ENCODE measurements at places on chromosomes 1 and 21. TPM values are rescaled to one million over a fixed set of nuclear protein-coding genes. Genes with fewer than 3 reads are reported as not detected.

- DNase-seq = peak; percentile 1
Observed at GRCh38 chr1:215710036-215710898, 143.2 kb downstream of the KCTD3 start.

GRCh38 chr1:204294357-204294756 lies 65.4 kb downstream of the PLEKHA6 start:
- peak; percentile 78 for DNase-seq

DNA sequence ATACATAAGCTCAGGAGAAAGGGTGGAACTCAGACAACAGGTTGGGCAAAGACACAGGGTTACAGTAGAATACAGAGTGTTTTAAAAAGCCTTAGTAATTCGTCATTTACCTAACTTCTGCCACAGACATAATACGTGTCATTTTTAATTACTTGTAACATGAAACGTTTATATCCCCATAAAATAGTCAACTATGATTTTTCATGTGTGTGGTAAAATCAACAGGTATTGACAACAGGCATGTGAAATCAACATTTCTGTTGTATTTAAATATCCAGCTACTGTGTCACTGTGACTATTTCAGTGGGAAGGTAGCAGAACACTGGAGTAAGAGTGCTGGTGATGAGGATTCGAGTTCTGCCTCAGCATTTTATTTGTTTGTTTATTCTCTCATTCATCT lies 5.7 kb downstream of the FAM163A start:
- DNase-seq = no peak

GRCh38 chr1:100358210-100358609 lies 5.9 kb downstream of the CDC14A start:
- no peak for DNase-seq

DNA sequence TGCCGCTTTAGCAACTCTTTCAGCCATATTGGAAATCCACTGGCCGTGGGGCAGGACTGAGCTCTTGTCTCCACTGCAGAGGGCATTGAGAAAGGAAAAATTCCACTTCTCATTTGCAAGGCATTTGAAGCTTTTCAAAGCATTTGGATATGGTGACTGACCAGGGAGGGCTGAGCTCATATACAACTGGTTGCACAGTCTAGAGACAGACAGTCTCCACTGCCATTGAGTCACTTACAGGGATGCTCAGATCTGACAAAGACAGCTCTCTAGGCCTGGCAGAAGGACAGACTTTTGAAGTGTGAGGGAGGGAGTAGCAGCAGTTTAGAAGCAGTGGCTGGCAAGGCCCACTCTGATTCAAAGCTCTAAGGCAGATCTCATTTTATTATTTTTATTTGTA lies 24.2 kb downstream of the NCF2 start:
- no peak for DNase-seq

GRCh38 chr1:23537296-23537973 lies 6.4 kb upstream of the E2F2 start:
- DNase-seq = no peak

- no peak for DNase-seq
Observed at GRCh38 chr1:118659646-118660045, 328.5 kb downstream of the TBX15 start.

- no peak for DNase-seq
Observed at GRCh38 chr1:156124557-156125483, 10.3 kb downstream of the LMNA start.

DNA sequence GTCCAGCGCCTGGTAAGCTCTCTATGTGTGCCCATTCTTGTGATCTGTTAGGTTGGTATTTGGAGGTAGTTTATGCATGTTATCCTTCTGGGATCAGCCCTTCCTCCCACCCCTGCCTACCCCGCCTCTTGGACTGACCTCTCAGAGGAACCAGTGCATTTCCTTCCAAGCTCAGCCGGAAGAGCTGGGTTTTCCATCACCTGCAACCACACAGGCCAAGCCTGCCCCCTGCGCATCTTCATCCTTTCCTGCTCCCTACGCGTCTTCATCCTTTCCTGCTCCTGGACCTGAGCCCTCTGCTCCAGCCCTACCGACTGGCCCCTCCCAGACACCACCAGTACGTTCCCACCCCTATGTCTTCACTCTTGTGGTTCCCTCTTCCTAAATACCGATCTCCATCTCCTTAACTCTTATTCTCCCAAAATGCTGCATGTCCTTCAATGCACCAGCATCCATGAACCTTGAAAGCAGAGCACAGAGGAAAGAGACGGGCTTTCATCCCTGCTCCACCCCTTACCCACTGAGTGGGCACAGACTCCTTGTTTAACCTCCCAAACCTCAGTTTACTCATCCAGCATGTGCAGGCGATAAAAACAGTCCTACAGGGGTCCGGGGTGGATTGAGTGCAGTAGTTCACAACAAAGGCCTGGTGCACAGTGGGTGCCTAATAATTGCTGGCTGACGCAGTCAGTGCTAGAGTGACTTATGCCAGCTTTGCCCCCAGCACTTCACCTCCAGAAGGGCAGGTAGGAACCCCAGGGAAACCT lies 526.3 kb downstream of the MATN1 start:
- DNase-seq = no peak

DNA sequence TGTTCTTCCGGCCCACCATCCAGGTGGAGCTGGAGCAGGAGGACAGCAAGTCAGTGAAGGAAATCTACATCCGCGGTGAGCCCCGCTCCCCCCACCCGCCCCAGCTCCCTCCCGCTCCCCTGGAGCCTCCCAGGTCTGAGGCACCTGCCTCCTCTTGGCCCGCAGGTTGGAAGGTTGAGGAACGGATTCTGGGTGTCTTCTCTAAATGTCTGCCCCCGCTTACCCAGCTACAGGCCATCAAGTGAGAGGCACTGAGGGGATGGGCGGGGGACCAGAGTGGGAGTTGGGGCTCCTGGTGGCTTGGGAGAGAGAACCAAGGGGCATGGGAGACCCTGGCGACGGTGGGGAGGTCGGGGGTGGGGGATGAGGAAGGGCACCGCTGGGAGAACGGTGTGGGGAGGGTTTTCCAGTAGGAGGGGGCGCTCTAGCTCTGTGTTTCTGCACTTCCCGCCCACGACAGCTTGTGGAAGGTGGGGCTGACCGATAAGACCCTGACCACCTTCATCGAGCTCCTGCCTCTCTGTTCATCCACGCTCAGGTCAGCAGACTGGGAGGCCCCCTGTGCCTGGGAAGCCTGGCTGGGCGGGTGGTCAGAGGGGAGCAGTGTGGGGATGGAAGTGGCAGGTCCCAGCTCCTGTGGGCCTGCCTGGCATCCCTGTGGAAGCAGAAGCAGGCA lies 4.2 kb downstream of the LRRC71 start:
- DNase-seq = no peak

GRCh38 chr1:61873581-61873980 lies 131.3 kb downstream of the PATJ start:
- DNase-seq = no peak

GRCh38 chr21:34262469-34262845 lies 101.3 kb upstream of the KCNE2 start:
- peak; percentile 61 for DNase-seq

- DNase-seq = no peak
Observed at GRCh38 chr1:63603810-63604209, 10.6 kb downstream of the PGM1 start.

DNA sequence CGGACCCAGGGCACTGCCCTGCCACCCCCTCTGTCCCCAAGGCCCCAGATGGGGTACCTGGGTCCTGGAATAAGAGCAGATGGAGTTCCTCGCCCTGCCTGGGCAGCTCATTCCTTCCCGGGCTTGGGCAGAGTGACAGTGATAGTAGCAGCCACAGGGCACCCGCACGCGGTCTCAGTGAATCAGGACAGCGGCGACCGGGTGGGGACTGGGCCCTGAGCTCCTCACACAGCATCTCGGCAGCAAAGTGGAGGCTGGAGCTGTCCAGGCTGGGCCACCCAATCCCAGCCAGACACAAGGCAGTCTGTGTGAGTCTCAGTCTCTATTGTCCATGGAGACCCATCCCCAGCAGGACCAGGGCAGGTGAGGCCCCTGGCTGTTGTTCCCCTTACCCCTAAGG lies 37.4 kb upstream of the CCDC27 start:
- DNase-seq = no peak

DNA sequence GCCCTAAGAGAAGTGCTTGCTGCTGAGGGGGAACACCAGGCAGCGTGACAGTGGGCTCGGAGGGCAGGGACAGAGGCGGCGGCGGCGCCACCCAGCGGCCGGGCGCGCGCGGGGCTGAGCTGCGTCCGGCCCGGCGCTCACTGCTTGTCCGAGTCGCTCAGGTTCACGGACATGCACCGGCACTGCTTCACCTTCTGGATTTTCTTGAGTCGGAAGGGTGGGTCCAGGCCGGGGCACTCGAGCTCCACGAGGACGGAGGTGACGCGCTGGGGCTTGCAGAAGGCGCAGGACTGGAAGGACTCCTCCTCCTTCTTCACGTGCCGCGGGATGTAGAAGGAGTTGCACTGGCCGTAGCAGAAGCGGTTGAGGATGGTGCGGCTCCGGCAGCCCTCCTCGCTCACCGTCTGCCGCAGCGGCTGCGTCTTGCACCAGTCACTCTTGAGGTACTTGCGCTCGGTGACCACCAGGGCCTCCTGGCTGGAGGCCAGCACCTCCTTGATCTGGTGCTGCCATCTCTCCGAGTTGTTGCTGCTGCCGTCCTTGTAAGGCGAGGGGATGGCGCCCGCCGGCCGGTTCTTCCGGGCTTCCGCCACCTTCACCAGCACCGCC lies 119.0 kb downstream of the GREM2 start:
- peak; percentile 74 for DNase-seq

- DNase-seq = peak; percentile 90
Observed at GRCh38 chr1:7643530-7643929, 127.6 kb upstream of the VAMP3 start.

DNA sequence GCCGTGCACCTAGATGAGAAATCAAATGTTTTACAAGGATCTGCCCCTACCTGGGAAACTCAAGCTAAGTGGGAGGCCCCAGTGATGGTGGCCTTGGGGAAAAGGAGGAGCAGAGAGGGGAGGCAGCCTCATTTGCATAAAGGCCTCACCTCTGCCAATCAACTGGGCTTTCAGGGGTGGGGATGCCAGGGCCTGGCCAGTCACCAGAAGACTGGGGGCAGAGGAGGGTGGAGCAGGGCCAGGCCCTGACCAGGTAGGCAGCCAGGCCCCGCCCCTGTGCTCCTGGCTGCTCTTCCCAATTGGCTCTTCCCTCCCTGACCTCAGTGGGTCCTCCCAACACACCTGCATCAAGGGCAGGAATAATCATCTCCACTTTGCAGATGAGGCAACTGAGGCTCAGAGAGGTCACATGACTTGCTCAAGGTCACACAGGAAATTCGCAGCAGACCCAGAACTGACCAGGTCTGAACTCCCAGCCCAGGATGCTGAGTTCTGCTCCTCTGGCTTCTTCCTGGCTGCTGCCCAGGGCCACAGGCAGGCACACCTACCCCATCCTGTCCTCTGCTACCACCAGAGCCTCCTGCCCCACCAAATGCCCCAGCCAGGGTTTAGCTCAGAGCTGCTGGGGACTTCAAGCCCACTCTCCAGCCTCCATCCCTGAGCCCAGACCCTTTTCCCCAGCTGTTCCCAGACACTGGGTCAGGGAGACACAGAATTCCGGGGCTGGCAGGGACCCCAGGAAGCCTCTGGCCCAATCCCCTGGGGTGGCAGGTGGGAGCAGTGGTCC lies 677.9 kb downstream of the MATN1 start:
- no peak for DNase-seq

- no peak for DNase-seq
Observed at GRCh38 chr1:156245451-156246232, 2.2 kb downstream of the PAQR6 start.

- no peak for DNase-seq
Observed at GRCh38 chr1:167360120-167360519, 139.4 kb downstream of the POU2F1 start.

DNA sequence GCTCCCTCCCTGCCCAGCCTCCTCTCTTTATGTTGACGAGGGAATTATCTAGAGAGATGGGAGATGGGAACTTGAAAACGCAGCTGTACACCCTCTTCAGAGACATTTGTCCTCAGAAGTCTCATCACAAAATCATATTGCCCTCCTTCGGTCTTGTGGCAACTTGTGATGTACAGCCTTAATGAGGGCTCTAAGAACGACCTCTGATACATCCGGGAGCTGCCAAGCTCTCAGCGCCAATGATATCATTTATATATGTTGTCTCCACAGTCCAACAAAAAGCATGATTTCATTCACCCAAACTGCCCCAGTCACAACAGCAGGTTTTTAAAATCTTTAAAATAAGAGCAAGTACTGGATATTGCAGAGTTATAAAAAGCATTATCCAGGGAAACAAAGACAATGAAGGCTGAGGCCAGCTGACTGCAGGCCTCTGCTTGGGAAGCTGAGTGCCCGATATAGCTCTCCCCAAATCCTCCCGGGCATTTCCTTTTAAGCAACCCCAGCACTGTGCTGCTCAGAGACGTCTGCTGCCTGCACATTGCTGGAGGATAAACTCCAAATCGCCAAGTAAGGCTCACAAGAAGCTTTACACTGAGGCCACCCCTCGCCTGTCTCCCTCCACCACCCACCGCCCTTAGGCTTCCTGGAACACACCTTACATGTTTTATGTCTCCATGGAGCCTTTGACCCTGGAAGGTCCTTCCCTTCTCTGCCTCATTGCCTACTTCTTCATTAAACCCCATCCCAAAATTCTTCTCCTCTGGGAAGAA lies 236.1 kb downstream of the C1orf94 start:
- no peak for DNase-seq

DNA sequence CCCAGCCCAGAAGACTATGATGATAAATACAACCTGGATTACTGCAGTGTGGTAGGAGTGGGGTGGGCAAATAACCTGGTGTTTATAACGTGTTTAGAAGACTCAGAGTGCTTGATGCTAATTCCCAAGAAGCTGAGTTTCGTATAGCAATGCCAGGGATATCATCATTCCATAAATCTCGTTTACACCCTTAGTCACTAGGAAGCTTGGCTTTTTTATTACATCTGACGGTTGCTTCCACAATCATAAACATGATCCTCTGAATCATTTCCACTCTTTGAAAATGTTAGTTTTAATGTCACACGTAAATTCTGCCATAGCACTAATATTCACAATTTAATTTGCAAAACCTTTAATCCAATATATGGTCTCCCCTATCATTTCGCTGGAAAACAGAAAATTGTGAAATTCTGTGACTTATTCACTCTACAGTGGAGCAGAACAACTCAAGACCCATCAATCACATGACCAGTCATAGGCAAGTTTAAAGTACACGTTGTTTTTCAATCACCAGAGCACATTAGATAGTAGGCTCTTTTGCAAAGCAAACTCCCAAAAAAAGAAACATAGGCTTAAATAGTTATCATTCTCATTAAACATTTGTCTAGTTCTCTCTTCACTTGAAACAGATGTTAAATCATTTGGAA lies 321.0 kb downstream of the LTN1 start:
- no peak for DNase-seq

ANGPTL7 gene
- 1.6 TPM for total RNA-seq

PCSK9 gene
- 18.7 TPM for total RNA-seq

OR2L3 gene
- not detected for total RNA-seq

MROH9 gene
- total RNA-seq = not detected

ORC1 gene
- 2.3 TPM for total RNA-seq

HMGN2 gene
- 355 TPM for total RNA-seq

AHCYL1 gene
- 116 TPM for total RNA-seq

ETV3L gene
- total RNA-seq = not detected

RGS2 gene
- 35.3 TPM for total RNA-seq

DAB1 gene
- total RNA-seq = 0.79 TPM

PRELP gene
- total RNA-seq = 19.3 TPM

SPRR1B gene
- 0.73 TPM for total RNA-seq

PCBP3 gene
- total RNA-seq = 4.0 TPM

Measured in left lung (tissue), 14 donors.